ENCODE measurements at places on chromosomes 7 and 10. TPM values are rescaled to one million over a fixed set of nuclear protein-coding genes. Genes with fewer than 3 reads are reported as not detected.

- no peak for DNase-seq
Observed at GRCh38 chr7:5215313-5215712, 25.3 kb downstream of the WIPI2 start.

- DNase-seq = no peak
Observed at GRCh38 chr7:41130561-41131236, 572.2 kb downstream of the INHBA start.

DNA sequence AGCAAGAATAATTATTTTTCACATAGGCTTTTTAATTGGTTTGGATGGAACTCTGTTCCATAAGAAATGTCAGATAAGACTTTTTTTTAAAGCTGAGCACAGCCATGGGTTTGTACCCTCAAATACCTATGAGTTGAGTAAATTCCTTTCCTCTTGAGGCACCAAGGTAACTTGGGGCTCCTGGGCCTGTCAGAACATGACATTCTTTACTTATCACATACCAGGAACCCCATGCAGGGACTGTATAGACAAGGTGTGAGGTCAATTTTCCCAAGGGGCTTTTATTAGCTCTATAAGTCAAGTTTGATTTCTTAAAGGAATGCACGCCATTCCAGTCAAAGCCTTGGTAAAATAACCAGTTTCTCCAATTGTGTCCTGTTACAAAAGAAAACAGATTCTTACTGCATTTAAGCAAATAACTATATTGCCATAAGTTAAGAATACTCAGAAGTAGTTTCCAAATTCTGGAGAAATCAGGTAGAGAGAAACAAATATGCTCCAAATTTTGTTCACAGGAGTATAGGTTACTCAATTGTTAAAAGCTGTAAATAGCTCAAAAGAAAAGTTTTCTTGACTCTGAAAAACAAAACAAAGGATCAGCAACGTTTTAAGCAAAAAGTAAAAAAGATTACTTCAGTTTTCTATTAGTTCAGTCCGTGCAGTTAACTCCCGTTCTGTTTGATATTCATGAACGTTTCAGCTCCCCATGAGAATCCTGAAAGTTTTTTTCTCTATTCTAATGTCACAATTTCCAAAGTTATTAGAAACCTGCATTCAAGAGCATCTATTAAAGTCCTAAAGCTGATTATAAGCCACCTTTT is 167.5 kb upstream of the NAMPT start:
- no peak for DNase-seq

DNA sequence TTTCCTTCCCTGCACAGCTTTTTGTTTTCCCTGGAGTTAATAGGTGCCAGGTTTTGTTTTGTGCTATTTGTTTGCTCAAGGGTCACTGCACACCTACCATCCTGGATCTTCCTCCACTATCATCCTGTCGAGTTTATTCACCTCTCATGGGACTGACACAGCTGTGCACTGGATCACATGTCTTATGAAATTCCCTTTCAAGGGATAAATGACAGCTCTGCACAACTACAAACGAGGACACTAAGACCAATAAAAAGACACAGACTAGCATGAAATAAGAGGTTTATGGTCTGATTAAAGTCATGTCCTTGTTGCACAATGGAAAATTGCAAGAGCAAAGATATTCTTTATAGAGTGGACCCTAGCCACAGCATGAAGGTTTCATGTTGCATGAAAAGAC is 76.7 kb upstream of the SFMBT2 start:
- no peak for DNase-seq

- DNase-seq = no peak
Observed at GRCh38 chr10:26090026-26090425, 126.5 kb upstream of the GAD2 start.

GRCh38 chr7:85840554-85840953 is 653.7 kb upstream of the SEMA3D start:
- DNase-seq = no peak

GRCh38 chr7:19105546-19105945 is 11.9 kb downstream of the TWIST1 start:
- DNase-seq = no peak

DNA sequence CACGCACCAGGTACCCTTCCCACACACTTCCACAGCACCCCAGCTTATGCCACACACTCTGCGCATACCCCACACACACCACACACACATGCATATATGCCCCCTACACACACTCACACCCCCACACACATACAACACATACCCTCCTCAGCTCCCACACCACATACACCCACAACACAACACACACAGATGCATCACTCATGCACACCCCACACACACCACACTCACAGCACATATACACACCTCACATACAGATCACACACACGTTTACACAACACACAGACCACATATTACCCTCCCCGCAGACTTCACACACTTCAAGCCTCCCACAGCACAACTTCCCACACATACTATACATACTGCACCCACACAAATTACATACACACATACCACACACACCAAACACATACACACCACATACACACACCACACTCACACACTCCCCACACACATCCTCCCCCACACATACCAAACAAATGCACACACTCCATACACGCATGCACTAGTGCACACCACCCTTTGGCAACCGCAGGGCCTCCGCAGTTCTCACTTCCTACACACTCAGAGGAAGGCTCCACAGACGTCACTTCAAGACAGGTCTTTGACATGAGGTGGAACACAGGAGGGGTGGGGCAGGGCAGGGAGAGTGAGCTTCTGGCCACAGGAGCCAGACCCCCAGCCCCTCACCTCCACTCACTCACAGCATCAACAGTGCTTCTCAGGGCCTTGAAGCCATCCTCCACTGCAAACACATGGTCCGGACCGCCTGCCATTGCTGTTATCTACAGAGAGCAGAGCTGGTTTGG is 18.5 kb upstream of the ANTXRL start:
- no peak for DNase-seq

- no peak for DNase-seq
Observed at GRCh38 chr10:3867454-3868270, 82.7 kb upstream of the KLF6 start.

DNA sequence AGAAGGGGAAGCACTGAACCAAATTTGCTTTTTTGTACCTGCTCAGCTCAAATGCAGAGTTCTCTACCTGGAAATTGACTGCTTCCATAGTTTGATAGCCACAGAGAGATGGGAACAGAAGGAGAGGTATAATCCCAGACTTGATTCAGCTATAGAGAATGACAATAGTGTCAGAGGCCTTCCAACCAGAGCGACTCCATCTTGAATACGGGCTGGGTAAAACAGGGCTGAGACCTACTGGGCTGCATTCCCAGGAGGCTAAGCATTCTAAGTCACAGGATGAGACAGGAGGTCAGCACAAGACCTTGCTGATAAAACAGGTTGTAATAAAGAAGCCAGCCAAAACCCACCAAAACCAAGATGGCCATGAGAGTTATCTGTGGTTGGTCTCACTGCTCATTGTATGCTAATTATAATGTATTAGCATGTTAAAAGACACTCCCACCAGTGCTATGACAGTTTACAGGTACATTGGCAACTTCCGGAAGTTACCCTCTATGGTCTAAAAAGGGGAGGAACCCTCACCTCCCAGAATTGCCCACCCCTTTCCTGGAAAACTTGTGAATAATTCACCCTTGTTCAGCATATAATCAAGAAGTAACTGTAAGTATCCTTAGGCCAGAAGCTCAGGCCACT is 42.7 kb upstream of the ATRNL1 start:
- no peak for DNase-seq

GRCh38 chr7:17185690-17186070 is 112.8 kb upstream of the AHR start:
- no peak for DNase-seq

DNA sequence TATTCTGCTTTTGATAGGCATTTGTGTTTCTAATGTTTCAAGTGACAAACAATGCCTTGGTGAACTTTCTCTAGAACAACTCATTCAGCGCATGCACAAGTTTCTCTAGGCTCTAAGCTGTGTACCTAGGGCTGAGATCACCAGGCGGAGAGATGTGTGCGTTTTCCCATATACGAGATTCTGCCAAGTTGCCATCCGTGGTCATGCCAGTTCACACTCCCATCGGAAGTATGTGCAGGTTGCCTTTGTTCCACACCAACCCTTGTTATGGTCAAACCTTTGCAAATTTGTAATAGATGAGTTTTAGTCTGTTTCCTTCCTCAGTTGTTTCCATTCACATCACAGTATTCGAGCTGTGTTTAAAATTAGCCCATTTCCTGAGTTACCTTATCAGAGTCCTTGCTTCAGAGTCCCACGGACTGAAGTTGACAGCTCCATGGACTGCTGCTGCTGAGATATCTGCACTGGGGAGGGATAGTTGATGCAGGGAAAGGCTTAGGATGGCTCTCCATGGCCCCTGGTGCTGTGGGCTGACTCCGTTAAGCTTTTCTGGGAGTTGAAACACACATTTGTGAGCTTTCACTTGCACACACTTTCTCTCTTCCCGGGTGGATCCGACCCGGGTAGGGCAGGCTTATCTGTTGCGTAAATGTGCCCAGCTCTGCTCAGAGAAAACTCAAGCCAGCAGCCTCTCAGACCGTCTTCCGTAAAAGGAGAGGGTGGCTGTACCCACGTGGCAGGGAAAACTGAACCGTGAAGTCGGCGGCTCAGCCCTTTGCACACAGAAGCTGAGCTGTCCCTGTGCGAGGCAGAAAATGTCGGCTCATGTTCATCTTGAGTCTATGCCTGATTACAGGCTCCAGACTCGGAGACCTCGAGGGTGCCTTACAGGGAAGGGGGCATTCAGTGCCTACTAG is 49.4 kb downstream of the HK1 start:
- peak; percentile 86 for DNase-seq

GRCh38 chr7:146875981-146876380 is 759.4 kb downstream of the CNTNAP2 start:
- no peak for DNase-seq

- no peak for DNase-seq
Observed at GRCh38 chr7:104972500-104972899, 41.5 kb upstream of the KMT2E start.

DNA sequence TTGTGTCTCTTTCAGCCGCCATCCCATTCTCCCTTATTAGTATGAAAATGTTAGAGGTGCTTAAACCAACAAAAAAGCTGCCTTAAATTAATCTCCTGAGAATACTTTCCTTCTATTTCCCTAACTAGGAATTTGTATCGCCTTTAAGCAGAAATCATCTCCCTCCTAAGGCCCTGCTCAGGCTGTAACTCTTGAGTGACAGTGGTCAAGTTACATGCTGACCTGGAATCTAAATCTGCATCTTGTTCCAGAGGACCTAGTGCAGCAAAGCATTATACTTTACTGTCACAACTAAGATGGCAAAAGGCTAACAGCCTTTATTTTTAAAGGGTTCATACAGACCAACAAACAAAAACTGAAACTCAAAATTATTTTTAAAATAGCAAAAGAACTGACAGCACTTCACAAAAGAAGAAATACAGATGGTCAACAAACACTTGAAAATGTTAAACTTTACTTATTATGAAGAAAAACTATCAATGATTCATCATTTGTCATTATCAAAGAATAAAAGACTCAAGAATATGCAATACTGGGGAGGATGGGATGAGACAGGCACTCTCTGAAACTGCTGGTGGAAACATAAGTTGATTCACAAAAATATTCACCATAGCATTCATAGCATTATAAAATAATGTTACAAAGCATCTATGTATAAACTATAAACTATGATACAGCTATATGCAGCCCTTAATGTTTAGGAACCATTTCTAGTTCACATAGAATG is 11.0 kb downstream of the CYREN start:
- no peak for DNase-seq

GRCh38 chr10:90197766-90198165 is 496.4 kb downstream of the KIF20B start:
- no peak for DNase-seq

- DNase-seq = no peak
Observed at GRCh38 chr10:49837051-49837478, 74.9 kb upstream of the OGDHL start.

- no peak for DNase-seq
Observed at GRCh38 chr10:73768881-73769280, 13.0 kb upstream of the CHCHD1 start.

DNA sequence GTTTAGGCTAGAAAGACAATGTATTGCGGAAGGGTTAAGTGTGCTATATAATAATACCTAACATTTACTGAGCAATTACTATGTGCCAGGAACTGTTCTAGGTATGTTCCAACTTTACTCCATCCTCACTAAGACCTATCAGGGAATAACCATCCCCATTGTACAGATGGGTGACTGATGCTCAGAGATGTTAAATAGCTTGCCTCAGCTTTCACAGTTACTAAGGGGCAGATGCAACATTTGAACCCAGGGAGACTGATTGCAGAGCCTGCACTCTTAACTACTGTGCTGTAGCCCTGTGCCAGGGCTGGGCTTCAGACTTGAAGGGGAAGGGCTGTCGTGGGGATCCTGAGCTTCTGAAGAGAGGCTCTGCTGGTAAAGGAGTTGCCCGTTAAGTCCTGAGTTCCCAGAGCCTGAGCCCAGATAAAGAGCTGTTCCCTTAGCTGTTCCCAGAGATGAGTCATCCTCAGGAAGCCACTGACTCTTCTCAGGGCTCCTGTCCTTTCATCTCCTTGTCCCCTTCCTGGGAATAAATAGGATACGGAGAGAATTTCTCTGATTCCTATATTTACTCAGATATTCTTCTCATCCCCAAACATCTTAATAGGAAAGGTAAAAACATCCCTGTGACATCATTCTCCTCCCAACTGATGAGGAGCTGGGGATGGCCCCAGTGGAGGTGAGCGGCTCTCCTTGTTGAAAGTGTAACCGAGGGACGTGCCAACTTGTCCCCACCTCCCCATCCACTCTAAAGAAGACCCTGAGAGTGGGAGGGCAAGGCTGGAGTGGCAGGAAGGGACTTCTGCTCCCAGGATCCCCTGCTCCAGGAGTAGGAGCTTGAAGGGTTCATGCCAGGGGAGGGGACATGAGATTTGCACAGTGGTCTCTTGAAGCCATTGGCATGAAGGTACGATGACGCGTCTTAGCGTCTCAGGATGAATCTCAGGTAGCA is 28.0 kb upstream of the HABP2 start:
- DNase-seq = no peak

- DNase-seq = no peak
Observed at GRCh38 chr10:61983255-61983654, 81.8 kb downstream of the ARID5B start.

DNA sequence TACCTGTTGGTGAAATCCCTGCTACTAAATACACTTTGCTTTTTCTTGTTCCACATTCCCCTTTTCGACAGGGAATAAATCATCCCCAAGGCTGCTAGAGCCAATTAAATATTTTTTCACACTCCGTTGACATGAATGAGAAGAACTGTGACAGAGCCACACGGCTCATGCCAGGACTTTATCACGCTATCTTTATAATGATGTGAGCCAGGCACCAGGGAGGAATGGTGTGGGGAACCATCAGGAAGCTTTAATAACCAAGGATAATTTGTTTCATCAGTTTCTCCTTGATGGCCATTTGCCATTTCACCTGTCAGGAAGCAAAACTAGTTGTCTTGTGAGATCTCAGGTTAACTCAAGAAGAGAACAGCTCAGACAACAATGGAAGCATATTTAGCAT is 193.0 kb upstream of the C7orf33 start:
- DNase-seq = no peak

RBP3 gene
- total RNA-seq = not detected

FUOM gene
- total RNA-seq = 7.4 TPM

CHAT gene
- not detected for total RNA-seq

ACSL5 gene
- 6.0 TPM for total RNA-seq

FKBP6 gene
- total RNA-seq = not detected

GBX1 gene
- total RNA-seq = 2.7 TPM

PALD1 gene
- total RNA-seq = 4.6 TPM

TRPV5 gene
- not detected for total RNA-seq

CDK6 gene
- 22.3 TPM for total RNA-seq

FOXP2 gene
- total RNA-seq = 2.3 TPM

TRIM50 gene
- 0.51 TPM for total RNA-seq

AKR1C4 gene
- not detected for total RNA-seq

GDI2 gene
- 101 TPM for total RNA-seq

STEAP1 gene
- 1.2 TPM for total RNA-seq

MNX1 gene
- not detected for total RNA-seq

KAZALD1 gene
- 5.0 TPM for total RNA-seq

ECHDC3 gene
- total RNA-seq = 105 TPM

CCSER2 gene
- total RNA-seq = 165 TPM
